ENCODE measurements at places on chromosomes 1 and 21.
A peak's percentile ranks its signal among the peaks of the same experiment; 100 is the strongest.

DNA sequence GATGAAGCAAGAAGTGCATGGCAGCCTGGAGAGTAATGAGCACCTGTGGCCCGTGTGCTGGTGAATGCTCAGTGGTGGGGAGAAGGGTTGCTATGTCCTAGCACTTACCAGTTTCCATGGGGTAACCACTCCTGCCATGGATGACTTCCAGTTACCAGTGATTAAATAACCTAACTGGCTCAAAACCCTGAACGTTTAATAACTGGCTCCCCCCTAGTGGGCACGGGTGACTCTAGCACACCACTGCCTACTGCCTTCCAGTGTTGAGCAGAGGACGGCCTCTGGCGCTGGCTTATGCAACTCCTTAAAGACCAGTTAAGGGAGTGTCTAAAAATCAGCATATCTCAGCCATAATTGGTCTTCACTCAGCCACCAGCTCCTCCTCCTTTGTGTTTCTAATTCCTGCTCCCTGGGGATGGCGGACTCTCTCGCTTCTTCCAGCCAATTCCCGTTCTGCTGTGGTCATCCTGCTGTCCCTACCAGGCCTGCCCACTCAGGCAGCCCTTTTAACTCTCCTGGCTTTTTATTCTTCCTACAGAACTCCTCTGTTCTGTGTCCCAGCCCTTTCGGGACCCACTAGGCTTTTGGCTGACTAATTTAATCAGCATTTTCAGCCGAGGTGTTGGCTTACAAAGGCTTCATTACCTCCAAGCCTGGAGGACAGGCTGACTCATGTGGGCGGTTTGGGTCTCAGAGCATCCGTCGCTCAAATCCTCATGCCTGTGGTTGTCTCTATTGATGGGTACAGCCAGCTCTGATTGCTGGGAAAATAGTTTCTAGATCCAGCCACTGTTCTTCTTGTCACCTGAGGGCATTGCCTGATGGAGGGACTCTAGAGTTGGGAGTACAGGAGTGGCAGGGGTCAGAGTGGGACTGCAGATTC lies 332.4 kb downstream of the CAMTA1 start:
- DNase-seq: peak; percentile 20

DNA sequence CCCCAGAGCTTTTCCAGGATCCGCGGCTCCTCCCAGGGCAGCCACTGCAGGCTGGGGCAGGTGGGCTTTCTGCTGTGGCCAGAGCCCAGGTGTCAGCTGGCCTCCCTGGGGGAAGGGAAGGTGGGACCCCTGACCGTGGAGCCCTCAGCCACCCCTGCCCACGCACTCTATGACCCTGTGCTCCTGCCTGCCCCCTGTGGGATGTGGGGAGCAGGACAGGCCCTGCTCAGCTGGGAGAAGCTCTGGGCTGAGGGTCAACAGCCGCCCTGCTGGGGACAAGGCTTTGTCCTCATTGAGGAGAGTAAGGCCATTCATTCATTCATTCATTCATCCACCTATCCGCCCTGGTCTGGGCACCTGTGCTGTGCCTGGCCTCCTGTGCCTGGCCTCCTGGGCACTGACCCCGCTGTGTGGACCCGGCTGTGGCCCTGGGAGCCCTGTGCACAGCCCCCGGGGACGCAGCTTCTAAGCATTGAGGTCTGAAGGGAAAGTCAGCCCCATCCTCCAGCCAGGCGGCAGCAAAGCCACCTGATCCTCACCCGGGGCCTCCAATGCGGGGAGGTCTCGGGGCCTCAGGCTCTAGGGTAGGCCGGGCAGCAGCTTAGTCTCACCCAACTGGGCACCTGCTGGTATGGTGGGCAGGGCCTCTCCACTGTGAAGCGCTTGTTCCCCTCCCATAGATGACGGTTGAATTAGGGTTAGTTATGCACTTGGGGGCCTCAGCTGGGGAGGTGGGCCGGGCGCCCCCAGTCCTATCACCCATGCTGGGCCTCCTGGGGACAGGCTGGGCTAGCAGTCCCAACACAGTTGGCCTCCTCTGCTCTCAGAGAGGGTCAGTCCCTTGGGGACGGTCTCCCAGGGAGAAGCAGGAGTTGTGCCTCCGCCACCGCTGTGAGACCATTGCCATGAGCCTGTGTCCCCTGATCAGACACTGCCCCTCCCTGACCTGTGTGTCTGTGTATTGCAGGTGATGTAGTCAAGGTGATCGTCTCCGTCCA lies 6.0 kb downstream of the TNFRSF14 start:
- peak; percentile 23 for DNase-seq

DNA sequence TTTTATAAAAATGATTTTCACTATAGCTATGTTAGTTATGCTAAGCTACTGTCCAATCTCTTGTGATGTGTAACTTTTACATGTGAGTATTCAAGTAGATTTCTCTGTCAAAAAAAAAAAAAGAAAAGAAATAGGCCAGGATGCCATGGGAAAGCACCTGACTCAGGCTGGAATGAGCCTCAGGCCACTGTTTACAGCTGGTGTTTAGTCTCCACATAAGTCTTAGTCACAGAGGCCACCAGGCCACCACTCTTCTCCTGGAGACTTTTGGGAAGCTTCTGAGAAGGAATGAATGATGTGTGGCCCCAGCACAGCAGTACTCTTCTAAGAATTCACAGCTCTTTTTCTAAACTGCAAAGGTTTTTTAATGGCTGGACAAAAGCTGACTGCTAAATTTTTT lies 48.9 kb downstream of the CHML start:
- peak; percentile 14 for DNase-seq

GRCh38 chr1:227532019-227532619 lies 31.2 kb upstream of the ZNF678 start:
- peak; percentile 73 for DNase-seq

DNA sequence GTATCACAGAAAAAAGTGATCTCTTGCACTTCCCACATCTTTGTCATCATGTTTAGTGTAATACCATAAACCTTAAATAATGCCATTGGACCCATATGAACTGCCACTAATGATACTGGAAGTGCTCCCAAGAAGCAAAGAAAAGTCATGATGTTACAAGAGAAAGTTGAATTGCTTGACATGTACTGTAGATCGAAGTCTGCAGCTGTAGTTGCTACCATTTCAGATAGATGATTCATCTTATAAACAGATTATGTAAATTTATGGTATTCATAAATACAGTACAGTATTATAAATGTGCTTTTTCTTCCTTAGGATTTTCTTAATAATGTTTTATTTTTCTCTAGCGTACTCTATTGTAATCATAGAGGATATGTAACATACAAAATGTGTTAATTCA lies 30.1 kb upstream of the LAMC2 start:
- DNase-seq: no peak

DNA sequence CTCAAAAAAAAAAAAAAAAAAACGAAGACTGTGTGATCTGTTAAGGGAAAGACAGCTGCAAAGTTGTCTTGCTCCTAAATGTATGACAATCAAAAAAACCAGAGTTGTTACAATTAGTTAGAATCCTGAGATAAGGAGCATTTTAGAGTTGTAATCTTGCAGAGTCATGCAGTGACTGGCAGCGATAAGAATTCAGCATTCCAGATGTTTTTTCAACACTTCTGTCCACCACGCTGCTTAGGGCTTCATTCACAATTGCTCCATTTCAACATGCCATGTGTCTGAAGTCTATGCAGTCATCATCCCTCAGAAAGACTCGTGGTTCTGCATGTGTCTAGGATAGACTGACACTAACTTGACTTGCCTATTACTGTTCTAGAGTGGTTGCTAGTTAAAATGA lies 102.4 kb upstream of the BACE2 start:
- DNase-seq: no peak

GRCh38 chr1:236870721-236871120 lies 75.6 kb downstream of the MTR start:
- no peak for DNase-seq

DNA sequence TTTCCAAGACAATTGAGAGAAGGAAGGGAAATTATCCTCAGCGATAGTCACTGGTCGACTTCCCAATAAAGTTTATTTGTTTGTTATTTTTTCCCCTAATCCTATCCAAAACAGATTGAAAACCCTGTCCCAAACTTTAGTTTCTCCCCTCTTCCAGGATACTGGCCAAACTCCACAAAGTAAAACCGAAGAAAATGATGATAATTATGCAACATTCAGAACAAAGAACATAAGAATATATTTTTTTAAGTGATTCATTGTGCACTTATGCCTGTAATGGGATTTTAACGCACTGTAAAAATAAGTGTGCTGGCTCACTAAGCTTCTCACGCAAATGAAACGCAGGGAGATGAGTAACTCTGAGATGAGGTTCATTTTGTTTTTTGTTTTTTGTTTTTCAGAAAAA lies 6.0 kb downstream of the GLIS1 start:
- DNase-seq: no peak

DNA sequence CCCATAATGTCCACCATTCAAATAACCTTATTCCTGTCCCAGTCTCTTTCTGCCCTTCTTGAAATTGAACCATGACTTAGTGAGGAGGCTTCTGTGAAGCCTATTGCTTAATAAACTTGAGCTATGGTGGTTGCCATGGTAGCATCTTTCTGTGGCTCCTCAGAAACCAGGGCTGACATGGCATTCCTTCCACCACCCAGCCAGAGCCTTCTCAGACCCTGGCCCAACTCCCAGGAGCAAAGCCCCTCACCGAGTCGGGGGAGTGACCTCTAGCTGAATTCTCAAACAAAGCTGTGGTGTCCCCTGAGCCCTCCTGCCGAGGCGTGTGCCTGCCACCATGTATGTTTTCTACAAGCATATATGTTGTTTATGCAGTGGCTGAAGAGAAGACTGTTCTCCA lies 259.1 kb downstream of the CACNA1E start:
- peak; percentile 7 for DNase-seq

- no peak for DNase-seq
Measured at GRCh38 chr1:50697440-50698421, 262.3 kb downstream of the FAF1 start.

DNA sequence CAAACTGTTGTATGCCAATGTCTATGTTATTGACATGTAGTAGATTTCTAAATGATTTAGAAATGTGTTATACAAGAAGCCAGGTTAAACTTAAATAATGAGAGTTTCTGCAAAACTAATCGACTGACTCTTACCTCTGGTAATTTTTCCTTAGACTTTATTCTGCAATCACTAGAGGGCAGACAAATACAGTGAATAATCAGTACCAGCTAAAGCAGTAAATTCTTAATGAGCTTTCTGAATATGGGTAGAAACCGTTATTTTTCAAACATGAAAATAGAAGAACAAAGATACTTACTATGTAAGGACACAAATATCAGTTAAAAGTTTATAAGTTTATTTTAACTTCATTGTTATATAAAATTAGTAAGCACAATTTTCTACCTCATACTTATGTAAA lies 97.9 kb upstream of the RGS1 start:
- peak; percentile 66 for DNase-seq

GRCh38 chr1:9413877-9414213 lies 121.2 kb downstream of the SPSB1 start:
- DNase-seq: no peak

DNA sequence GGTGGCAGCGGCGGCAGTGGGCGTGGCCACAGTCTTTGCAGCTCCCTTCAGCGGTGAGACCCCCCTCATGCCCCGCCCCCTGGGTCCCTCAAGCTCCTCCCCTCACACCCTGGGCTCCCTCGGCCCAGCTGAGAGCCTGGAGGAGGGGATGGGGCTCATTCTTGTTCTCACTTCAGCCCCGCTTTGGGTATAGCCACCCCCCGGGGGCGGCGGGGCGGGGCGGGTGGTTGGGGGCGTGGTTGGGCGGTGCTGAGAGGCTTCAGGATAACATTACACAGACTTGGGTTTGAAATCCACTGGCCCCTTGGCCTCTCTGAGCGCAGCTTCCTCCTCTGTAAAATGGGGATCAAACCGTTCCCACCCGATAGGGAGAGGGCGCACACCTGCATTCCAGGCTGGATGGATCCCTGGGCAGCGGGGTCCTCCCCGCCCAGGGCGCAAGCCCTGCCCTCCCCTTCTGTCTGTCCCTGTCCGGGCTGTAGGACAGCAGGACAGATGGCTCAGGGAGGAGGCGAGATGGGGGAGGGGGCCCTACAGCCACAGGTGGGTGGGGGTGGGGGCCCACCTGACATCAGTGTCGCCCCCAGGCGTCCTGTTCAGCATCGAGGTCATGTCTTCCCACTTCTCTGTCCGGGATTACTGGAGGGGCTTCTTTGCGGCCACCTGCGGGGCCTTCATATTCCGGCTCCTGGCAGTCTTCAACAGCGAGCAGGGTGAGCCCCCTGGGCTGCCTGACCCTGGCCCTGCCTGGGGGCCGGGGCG lies 5.1 kb downstream of the CLCNKA start:
- DNase-seq: peak; percentile 26

DNA sequence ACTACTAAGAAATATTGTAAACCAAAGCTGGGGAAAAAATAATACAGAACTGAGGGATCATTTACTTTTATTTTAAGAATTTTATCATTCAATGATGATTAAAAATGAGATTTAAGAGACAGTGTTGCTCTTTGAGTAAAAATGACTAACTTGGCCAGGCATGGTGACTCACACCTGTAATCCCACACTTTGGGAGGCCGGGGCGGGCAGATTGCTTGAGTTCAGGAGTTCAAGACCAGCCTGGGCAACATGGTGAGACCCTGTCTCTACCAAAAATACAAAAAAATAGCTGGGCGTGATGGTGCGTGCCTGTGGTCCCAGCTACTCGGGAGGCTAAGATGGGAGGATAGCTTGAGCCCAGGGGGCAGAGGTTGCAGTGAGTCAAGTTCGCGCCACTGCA lies 21.8 kb upstream of the PLEKHO1 start:
- no peak for DNase-seq

GRCh38 chr1:3774946-3775489 lies 2.5 kb downstream of the SMIM1 start:
- DNase-seq: no peak

DNA sequence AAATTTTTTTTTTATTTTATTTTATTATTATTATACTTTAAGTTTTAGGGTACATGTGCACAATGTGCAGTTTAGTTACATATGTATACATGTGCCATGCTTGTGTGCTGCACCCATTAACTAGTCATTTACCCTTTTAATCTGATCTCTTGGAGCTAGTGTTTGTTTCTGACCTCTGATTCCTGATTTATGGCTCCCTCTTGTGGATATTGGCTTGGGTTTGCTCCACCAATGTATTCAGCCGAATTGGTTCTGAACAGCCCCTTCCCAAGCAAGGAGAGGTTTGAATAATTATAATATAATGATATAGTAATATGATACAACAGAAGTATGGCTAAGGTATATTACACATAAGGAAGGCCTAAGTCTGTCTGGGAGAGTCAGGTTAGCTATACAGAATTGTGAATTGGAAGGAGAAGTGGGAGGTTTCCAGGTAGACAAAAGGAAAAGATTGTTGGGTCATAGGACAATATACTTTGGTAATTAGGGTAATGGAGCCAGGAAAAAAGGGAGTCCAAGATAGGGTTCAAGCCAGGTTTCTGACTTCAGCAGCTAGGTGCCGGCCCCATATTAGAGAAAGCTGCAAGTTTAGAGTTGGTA lies 53.1 kb upstream of the HMCN1 start:
- DNase-seq: peak; percentile 76
